CD4-positive, alpha-beta T cell treated with Interleukin-21 for 1 hour (primary cell): ENCODE measurements at places on chromosomes 1 and 21.

- DNase-seq: peak; percentile 44
Observed at GRCh38 chr1:161933592-161934588, 89.8 kb downstream of the OLFML2B start.

DNA sequence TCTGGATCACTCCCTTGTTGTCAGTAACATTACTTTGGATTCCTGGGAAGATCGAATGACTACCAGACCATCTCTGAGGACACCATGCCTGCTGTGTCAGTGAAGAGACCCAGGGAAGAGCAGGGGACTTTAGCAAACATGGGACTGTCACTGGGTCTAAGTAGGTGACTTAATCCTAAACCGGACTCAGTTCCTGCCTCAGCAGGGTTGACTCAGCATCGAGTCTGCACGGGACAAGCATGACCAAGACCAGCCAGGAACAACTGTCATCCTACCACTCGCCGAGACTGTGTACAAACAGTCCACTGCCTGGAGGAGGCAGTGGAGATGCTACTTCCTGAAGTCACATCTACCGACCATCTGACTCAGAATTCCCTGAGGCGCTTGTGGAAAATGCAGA is 53.2 kb upstream of the RAB4A start:
- DNase-seq: no peak

- DNase-seq: no peak
Observed at GRCh38 chr1:53541761-53542550, 82.8 kb downstream of the DMRTB1 start.

- DNase-seq: no peak
Observed at GRCh38 chr1:63668298-63668697, 75.1 kb downstream of the PGM1 start.
